Right atrium auricular region (tissue), 2 donors: ENCODE measurements at places on chromosomes 2 and 18. TPM values are rescaled to one million over a fixed set of nuclear protein-coding genes. Genes with fewer than 3 reads are reported as not detected.

The FAM237A gene
- total RNA-seq = not detected

The CNTNAP5 gene
- not detected for total RNA-seq

The LDLRAD4 gene
- 41.2 TPM for total RNA-seq

The NUP35 gene
- 6.6 TPM for total RNA-seq

DNA sequence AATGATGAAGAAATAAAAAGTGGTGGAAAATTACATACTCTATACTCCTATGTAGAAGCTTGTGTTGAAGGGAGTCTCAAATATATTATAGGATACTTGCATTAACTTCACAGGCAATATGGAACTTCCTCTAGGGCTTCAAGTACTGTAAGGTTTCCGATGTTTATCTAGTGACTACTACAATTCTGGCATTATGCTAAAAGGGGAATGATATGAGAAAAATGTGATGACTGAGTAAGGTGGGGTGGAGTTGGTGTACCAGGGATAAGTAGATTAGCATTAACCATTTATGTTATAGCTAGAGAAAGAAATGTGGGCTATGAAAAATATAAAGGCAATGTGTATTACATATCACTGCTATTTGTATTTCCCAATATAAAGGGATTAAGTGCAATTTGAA is 229.5 kb downstream of the DCC start:
- DNase-seq = no peak
- no peak overlapping the region for H3K4me3 ChIP-seq
- no peaks in the 10 kb centered on the region for H3K36me3 ChIP-seq
- H3K27ac ChIP-seq = no peak overlapping the region
- H3K27me3 ChIP-seq = no peaks in the 10 kb centered on the region

- no peaks in the 10 kb centered on the region for H3K27me3 ChIP-seq
- DNase-seq = no peak
- no peak overlapping the region for H3K27ac ChIP-seq
- H3K36me3 ChIP-seq = no peaks in the 10 kb centered on the region
- H3K4me1 ChIP-seq = peaks cover 26% of the 10 kb centered on the region
These were observed 138.2 kb downstream of the ZEB2 start for GRCh38 chr2:144381716-144382115.

DNA sequence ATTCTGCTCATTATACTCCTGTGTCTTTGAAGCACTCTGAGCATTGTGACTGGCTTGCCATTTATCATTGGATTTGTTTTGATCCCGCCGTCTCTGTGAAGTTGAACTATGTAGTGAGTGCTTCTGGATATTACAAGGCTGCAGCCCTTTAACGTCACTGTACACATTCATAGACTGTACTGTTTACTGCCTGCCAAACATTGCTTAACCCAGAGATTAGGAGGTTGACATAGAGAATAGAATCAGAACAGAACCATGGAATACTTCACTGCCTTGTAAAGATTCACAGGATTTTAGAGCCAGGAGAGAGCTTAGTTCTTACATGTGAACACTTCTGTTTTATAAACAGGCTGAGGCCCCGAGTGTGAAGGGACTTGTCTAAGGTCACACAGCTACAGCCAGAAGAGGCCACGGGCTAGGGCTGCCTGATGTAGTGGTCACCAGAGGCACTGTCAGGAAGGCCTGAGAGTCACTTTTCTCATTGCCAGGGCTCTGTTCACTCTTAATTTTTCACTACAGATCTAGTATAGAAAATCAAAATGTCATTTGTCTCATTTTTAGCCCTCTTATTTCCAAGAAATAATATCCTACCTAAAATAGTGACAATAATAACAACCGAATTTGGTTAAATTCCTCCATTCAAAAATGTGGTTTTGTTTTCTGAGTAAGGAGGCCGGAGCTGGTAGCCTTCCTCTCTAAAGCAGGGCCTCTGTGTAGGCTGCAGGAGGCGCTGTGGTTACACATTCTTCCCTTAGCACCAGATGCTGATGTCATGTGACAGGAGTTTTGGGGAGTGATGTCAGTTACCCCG is 87.9 kb downstream of the UGGT1 start:
- no peak for DNase-seq
- peaks cover 63% of the 10 kb centered on the region for H3K36me3 ChIP-seq
- peak overlapping the region; percentile 4 for H3K27ac ChIP-seq
- H3K4me3 ChIP-seq = no peak overlapping the region
- H3K27me3 ChIP-seq = no peaks in the 10 kb centered on the region
- no peaks in the 10 kb centered on the region for H3K4me1 ChIP-seq

DNA sequence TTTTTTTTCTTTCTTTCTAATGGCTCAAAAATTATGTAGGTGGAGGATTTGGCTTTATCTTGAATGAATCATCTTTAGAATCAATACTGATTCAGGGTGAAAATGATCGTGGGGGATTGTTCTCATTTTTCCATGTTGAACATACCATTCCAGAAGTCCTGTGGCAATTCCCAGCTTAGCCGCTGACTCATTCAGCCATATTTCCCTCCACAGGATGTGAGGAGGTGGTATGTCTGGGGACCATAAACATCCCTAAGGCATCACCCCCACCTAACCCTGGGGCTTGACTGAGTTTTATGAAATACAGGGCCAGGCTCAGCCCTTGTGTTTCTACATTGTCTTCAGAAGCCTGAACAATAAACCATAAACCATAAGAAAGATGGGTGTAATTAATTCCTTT is 92.7 kb upstream of the FN1 start:
- no peak overlapping the region for H3K27ac ChIP-seq
- no peak overlapping the region for H3K4me3 ChIP-seq
- no peaks in the 10 kb centered on the region for H3K36me3 ChIP-seq
- no peaks in the 10 kb centered on the region for H3K4me1 ChIP-seq

GRCh38 chr2:109242210-109242653 is 113.2 kb downstream of the SH3RF3 start:
- H3K36me3 ChIP-seq = no peaks in the 10 kb centered on the region
- H3K27ac ChIP-seq = peak overlapping the region; percentile 92
- H3K27me3 ChIP-seq = no peaks in the 10 kb centered on the region
- no peaks in the 10 kb centered on the region for H3K4me1 ChIP-seq

GRCh38 chr2:8510519-8510918 is 171.3 kb upstream of the ID2 start:
- H3K27ac ChIP-seq = no peak overlapping the region
- no peak overlapping the region for H3K4me3 ChIP-seq
- H3K27me3 ChIP-seq = no peaks in the 10 kb centered on the region
- peaks cover 28% of the 10 kb centered on the region for H3K4me1 ChIP-seq
- DNase-seq = no peak

DNA sequence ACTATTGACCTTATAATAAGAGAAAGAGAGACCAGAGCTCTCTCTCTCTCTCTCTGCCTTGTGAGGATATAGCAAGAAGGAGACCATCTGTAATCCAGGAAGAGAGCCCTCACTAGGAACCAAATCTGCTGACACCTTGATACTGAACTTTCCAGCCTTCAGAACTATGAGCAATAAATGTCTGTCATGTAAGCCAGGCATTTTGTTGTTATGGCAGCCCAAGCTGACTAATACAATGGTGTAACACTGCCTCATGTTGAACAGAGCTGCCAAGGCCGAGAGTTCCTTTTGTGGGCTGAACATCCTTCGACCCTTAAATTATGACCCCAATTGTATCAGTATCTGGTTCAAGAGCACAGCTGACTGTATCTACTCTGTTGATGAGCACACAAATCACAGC is 108.0 kb downstream of the LRRC30 start:
- no peaks in the 10 kb centered on the region for H3K36me3 ChIP-seq
- no peaks in the 10 kb centered on the region for H3K27me3 ChIP-seq
- no peak for DNase-seq
- no peak overlapping the region for H3K4me3 ChIP-seq
- H3K27ac ChIP-seq = no peak overlapping the region
- no peaks in the 10 kb centered on the region for H3K4me1 ChIP-seq

DNA sequence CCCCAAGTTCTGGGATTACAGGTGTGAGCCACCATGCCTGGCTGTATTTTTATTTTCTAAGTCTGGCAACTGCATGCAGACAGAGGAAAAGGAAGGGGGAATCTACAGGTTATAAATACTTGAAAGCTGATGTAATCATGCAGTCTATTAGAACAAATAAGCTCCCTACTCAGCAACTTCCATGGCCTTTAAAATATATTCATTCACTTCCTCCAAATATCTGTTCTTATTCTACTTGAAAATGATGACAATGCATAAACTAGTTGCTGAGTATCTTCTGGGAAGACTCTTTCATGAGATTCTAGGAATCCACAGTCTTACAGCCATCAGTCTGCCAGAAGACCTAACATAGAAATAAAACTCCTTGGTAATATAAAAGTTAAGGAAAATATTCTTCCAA is 66.9 kb upstream of the NCKAP5 start:
- H3K27ac ChIP-seq = peak overlapping the region; percentile 41
- H3K4me3 ChIP-seq = no peak overlapping the region
- DNase-seq = no peak
- H3K4me1 ChIP-seq = no peaks in the 10 kb centered on the region

DNA sequence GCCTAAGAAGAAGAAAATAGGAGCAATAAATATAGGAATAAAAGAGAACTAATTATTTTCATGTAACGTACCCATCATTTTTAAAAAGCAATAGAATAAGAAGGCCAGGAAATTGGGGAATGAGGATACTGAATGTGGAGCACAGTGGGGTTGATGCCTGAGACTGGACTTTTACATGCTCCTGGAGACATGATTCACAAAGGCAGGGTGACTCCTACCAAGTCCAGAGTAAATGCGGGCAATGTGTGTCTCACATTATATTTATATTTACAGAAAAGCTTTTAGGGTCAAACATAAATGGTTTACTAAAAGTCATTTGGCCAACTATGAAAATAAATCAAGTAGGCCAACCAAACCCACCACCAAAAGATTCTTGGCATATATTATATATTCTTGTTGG is 87.9 kb upstream of the COL5A2 start:
- H3K4me1 ChIP-seq = peaks cover 5% of the 10 kb centered on the region
- DNase-seq = no peak
- no peak overlapping the region for H3K4me3 ChIP-seq
- no peaks in the 10 kb centered on the region for H3K27me3 ChIP-seq
- no peak overlapping the region for H3K27ac ChIP-seq

DNA sequence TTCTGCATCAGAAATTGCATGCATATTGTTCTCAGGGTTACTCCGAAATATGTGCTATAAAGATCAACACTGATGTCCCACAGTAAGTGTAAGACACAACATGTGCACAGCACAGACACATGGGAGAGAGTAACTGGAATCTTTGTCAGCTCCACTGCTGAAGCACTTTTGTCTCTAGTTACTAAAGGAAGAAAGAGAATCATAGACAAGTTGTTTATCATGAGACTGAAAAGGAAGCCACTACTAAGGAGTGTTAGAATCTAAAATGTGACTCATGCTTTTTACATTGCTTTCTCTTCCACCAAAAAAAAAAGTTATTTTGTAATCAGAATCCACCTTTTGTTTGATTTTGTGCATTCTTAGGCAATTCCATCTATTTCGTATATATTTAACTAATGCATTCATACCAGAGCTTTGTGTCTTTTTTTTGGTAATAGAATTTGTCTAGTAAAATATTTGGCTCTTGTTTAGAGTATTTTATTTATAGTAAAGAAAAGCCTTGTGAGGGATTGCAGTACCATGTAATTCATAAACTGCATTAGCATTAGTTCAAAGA is 502.4 kb downstream of the FBXO15 start:
- no peaks in the 10 kb centered on the region for H3K27me3 ChIP-seq
- H3K4me1 ChIP-seq = no peaks in the 10 kb centered on the region
- H3K27ac ChIP-seq = no peak overlapping the region
- no peak for DNase-seq
- no peaks in the 10 kb centered on the region for H3K36me3 ChIP-seq

DNA sequence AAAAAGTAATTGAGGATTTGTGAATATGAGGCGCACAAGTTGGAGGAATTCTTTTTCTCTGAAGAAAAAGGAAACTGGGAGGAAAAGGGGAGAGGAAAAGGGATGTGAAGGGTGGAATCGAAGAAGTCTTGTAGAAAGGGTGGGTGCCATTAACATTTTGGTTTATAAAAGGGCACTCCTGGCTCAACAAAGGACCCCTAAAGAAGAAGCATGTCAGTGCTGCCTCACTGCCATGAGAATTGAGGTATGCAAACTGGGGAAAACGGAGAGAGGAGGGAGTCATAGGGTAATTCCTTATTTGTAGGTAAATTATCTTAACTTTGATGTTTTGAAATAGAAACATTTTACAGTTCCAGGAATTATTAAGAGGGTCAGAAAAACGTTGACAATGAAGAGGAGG is 207.2 kb downstream of the NAPG start:
- H3K36me3 ChIP-seq = no peaks in the 10 kb centered on the region
- no peaks in the 10 kb centered on the region for H3K4me1 ChIP-seq
- no peaks in the 10 kb centered on the region for H3K27me3 ChIP-seq
- H3K4me3 ChIP-seq = no peak overlapping the region
- no peak overlapping the region for H3K27ac ChIP-seq

GRCh38 chr18:11119959-11120587 is 29.3 kb downstream of the PIEZO2 start:
- no peak overlapping the region for H3K4me3 ChIP-seq
- H3K27ac ChIP-seq = no peak overlapping the region
- no peaks in the 10 kb centered on the region for H3K36me3 ChIP-seq
- H3K27me3 ChIP-seq = no peaks in the 10 kb centered on the region
- no peaks in the 10 kb centered on the region for H3K4me1 ChIP-seq
- no peak for DNase-seq
